Osteoblast (primary cell): ENCODE measurements at places on chromosomes 4 and X. TPM values are rescaled to one million over a fixed set of nuclear protein-coding genes. Genes with fewer than 3 reads are reported as not detected.

GRCh38 chr4:99381588-99382175 is 29.1 kb upstream of the ADH1C start:
- no peak for DNase-seq
- H3K4me3 ChIP-seq = no peak overlapping the region
- H3K27me3 ChIP-seq = no peaks in the 10 kb centered on the region
- H3K36me3 ChIP-seq = no peaks in the 10 kb centered on the region

GRCh38 chrX:68912113-68912512 is 83.3 kb downstream of the EFNB1 start:
- H3K27ac ChIP-seq = no peak overlapping the region
- peaks cover 37% of the 10 kb centered on the region for H3K27me3 ChIP-seq
- H3K36me3 ChIP-seq = no peaks in the 10 kb centered on the region
- no peak for DNase-seq
- H3K4me3 ChIP-seq = no peak overlapping the region
- H3K4me1 ChIP-seq = no peaks in the 10 kb centered on the region

- peak; percentile 89 for DNase-seq
- H3K36me3 ChIP-seq = no peaks in the 10 kb centered on the region
- H3K4me1 ChIP-seq = no peaks in the 10 kb centered on the region
- H3K27ac ChIP-seq = no peak overlapping the region
- H3K4me3 ChIP-seq = no peak overlapping the region
- H3K27me3 ChIP-seq = peaks cover 8% of the 10 kb centered on the region
Measured at GRCh38 chrX:153651540-153652079, 4.6 kb downstream of the DUSP9 start.

- H3K27me3 ChIP-seq = no peaks in the 10 kb centered on the region
- no peaks in the 10 kb centered on the region for H3K4me1 ChIP-seq
- DNase-seq = no peak
- no peak overlapping the region for H3K27ac ChIP-seq
- H3K4me3 ChIP-seq = no peak overlapping the region
- no peaks in the 10 kb centered on the region for H3K36me3 ChIP-seq
Measured at GRCh38 chr4:126215759-126216158, 901.0 kb downstream of the FAT4 start.

The PPP1R2C gene
- total RNA-seq = not detected in 2 replicates

The SUPT20HL1 gene
- not detected in 2 replicates for total RNA-seq
